T-helper 17 cell (primary cell): ENCODE measurements at places on chromosomes 4 and X.
A peak's percentile ranks its signal among the peaks of the same experiment; 100 is the strongest.

GRCh38 chr4:17771284-17771908 lies 10.0 kb downstream of the FAM184B start:
- no peak for DNase-seq

DNA sequence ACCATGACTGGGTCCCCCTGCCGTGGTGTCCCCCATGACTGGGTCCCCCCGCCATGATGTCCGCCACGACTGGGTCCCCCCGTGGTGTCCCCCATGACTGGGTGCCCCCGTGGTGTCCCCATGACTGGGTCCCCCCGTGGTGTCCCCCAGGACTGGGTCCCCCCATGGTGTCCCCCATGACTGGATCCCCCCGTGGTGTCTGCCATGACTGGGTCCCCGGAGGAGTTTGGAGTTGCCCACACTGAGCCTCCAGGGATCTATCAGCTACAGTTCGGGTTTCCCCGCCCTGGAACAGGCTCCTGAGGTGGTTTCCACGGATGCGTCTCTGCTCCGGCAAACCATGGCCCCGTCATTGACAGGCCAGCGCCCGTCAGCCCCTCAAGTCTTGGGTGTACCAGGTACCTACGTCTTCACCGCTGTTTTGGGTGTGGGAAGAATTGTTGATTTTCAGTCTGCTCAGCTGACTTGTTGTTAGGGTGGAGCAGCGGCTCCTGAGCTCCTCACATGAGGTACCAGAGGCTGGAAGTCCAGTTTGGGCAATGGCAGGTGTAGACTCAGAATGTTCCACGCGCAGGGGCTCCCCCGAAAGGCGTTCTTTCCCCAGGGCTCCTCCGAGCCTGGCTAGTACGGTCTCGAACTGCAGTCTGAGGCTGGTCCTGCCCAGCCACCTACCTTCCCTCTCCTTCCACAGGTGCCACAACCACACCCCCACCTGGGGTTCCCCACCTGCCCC lies 8.3 kb upstream of the PDE6B start:
- no peak for DNase-seq

- DNase-seq = no peak
These were observed 2241.9 kb downstream of the PCDH7 start for GRCh38 chr4:32962100-32962499.

DNA sequence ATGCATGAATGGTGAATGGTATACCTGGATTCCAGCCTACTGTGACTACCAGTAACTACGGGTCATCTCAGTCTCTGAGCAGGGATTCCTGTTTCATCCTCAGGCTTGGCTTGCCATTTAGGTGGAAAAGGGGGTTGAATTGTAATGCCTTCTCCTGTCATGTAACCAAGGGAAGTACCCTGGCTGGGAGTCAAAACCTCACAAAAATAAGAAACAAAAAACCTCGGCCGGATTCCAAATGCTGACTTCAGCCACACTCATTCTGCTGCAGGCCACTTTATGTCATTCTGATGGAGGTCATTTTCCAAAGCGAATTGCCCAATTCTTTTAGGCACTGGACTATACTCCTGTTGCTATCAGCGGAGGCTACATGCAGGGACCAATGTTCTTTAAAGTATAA lies 324.7 kb downstream of the LDB2 start:
- DNase-seq = no peak

GRCh38 chr4:54107951-54108748 lies 8.2 kb downstream of the GSX2 start:
- DNase-seq = no peak

GRCh38 chrX:57286507-57287251 lies at the start of gene FAAH2:
TSS of gene FAAH2 (plus strand) at chrX:57286706. CDS start at chrX:57286826, 120 bp downstream.
- DNase-seq = peak; percentile 62

- DNase-seq = no peak
These were observed 26.9 kb downstream of the PAPSS1 start for GRCh38 chr4:107693132-107693531.

- no peak for DNase-seq
These were observed 14.6 kb downstream of the LDB2 start for GRCh38 chr4:16883806-16884205.

DNA sequence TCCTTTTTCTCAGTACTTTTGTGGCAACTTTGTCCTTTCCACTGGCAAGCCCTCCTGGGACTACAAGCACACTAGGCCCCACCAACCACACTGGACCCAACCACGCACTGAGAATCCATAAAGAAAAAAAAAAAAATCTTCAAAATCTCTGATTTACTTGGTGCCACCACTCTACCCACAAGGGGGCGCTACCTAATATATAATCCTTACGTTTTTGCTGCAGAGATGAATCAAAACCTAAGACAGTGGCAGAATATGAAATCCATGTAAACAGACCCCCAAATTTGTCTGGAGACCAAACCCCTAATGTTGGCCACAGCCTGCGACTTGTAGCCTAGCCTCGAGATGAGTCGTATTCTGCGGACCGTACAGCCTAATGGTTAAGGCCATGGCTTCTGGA lies 63.5 kb upstream of the ARHGAP36 start:
- no peak for DNase-seq

DNA sequence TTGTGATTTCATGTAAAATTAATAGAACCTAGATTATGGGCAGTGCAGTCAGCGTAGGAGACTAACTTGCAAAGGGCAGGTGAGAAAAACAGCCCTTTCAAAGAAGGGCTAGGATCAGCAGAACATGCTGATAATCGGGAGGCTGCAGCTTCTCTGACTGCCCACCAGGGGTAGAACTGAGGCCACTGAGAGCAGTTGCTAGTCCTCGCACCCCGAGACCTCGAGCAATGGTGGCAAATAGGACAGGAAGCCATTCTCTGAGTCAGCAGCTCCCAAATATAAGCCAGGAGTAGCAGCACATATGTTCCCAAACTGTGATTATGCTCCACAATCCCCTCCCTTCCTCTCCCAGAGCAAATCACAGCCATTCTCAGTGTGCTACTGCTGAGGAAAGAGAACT lies 186.5 kb downstream of the MSL3 start:
- no peak for DNase-seq

- DNase-seq = no peak
These were observed 26.7 kb upstream of the C1QTNF7 start for GRCh38 chr4:15400981-15401671.

DNA sequence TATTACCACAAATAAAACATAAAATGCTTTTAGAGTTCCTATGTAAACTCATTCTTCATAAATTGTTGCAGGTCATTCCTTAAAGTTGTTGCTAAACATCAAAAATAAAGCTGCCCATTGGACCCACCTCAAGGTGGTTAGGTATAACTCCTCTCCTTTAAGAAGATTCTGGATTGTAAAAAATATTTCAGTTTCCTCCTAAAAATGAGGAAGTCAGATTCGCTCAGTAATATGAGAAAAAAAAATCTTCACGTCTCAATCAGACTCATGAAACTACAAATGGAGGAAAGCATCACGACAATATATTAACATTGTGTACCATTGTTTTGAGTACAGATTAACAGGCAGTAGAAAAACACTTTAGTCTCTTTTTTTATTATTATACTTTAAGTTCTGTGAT lies 105.9 kb downstream of the DDX60 start:
- no peak for DNase-seq

GRCh38 chr4:519885-520682 lies 21.1 kb downstream of the PIGG start:
- no peak for DNase-seq

- no peak for DNase-seq
These were observed 43.8 kb upstream of the KCNIP4 start for GRCh38 chr4:21992330-21992729.

GRCh38 chrX:20522420-20522819 lies 255.7 kb upstream of the RPS6KA3 start:
- no peak for DNase-seq

DNA sequence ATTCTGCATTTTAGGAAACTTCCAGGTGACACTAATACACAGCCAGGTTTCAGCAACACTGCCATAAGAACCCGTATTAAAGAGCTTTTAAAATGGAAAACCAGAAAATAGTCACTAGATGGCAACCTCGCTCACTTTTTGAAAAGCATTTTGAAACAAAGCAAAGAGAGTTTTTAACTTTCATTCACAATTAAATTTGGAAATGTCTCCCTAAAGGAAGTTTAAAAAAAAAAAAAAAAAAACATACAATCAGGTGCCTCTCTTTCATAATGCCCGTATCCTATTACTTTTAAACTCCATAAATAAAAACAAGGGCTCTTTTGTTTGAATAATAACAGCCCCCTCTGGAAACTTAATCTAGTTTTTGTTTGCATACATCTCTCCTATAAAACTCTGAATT lies 20.3 kb downstream of the MEPE start:
- DNase-seq = no peak

GRCh38 chr4:138185859-138186645 lies 56.1 kb downstream of the SLC7A11 start:
- DNase-seq = no peak

DNA sequence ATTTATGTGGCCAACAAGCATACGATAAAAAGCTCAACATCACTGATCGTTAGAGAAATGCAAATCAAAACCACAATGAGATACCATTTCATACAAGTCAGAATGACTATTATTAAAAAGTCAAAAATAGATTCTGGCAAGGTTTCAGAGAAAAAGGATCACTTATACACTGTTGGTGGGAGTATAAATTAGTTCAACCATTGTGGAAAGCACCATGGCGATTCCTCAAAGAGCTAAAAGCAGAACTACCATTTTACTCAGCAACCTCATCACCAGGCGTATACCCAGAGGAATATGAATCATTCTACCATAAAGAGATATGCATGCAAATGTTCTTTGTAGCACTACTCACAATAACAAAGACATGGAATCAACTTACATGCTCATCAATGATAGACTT lies 478.7 kb upstream of the GALNTL6 start:
- DNase-seq = no peak

GRCh38 chr4:21248331-21248730 lies 548.1 kb downstream of the PACRGL start:
- DNase-seq = no peak

DNA sequence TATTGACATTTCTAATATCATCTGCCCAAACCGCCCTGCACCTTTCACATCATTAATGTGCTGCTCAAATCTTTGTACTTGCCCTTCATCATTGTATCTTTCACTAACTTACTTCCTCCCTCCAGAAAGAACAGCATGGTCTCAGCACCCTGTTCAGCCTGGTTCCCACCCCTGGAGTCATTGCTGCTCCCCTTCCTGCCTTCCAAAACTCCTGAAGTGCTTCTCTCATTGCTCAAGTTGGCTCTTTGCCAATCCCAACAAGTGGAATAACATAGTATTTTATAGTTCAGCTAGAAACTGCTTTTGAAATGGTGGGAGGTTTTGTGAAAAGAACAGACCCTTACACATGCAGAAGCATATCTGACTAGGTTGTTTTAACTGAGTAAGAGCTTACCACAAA lies 14.0 kb upstream of the TTC29 start:
- no peak for DNase-seq

- no peak for DNase-seq
These were observed 394.7 kb downstream of the IL1RAPL1 start for GRCh38 chrX:28981952-28982351.

DNA sequence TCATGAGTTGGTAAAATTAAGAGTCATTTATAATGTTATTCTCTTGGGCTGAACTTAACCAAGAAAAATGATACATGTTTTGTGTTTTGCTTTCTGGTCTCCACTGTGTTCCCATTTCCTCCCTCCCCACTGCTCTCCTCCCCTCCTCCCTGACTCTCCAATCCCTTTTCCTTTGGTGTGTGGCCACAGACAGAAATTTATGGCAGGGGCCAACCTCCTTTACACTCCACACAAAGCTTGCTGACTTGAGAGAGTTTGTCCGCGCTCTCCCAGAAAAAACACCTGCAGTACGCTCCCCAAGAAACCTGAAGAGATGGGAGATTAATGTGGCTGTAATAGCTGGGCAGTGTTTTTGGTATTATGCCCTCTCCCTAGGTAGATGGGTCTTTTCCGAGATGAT lies 88.9 kb downstream of the ALPK1 start:
- no peak for DNase-seq

GRCh38 chr4:78291277-78291676 lies 234.2 kb downstream of the FRAS1 start:
- no peak for DNase-seq

- DNase-seq = no peak
These were observed 16.2 kb upstream of the ART3 start for GRCh38 chr4:76058302-76058701.

DNA sequence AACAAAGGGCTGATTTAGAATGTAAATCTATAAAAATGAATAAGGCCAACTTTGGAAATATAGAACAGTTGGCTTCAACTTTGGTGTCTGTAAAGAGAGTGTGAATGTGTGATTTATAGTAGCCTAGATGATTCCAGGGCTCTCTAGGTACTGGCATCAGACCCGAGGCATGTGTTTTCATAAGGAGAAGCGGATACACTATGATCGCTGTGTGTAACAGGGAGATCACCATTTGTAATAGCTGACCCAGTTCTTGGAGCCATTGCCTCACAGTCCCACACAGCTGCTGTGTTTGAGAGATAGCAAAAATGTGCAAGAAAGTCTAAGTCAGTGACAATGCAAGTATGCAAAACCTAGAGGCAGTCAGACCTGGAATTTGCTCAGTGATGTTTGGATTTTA lies 135.1 kb downstream of the REPS2 start:
- no peak for DNase-seq

GRCh38 chrX:104854188-104854587 lies 288.2 kb downstream of the IL1RAPL2 start:
- DNase-seq = no peak

GRCh38 chr4:14221176-14221575 lies 593.7 kb upstream of the BOD1L1 start:
- no peak for DNase-seq

DNA sequence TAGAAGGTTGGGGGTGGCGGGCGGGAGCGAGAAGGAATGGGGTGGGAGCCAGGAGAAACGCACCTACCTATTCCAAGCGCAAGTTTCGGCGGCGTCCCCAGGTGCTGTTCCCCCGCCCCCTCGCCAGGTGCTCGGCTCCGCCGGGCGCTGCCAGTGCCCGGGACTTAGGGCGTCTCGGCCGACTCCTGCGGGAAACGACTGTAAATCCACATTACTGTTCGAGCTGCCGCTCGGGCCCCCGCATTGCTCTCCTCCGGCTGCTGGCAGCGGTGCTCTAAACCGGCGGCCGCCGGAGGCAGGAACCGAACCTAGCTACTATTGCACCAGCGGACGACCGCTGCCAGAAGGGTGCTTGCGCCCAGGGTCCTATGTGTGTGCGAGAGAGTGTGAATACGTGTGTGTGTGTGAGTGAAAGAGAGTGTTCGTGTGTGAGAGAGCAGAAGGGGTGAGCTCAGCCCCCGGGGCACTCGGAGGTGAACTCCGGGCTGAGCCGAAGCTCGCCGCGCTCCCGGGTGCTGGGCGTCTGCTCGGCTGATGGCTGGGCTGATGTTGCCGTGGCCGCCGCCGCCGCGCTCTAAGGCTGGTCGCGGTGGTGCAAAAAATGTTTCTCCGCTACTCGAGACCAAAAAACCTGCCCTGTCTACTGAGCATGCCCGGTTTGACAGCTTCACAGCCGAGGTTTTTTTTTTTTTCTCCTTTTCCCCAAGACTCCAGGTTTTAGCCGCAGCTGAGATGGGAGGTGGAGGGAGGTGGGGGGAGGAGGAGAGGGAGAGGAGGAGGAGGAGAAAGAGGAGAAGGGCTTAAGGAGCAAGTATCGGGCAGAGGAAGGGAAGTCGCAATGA lies 115.7 kb upstream of the TEX13C start:
- no peak for DNase-seq

- DNase-seq = no peak
These were observed 131.3 kb downstream of the RTL3 start for GRCh38 chrX:78527818-78528217.

- no peak for DNase-seq
These were observed 130.9 kb downstream of the TMEM164 start for GRCh38 chrX:110133735-110134370.
